Activated naive CD4-positive, alpha-beta T cell treated with anti-CD3 and anti-CD28 coated beads, Interleukin-2, amount 50 U/mL, for 72 hours (primary cell): ENCODE measurements at places on chromosomes 12 and 14. TPM values are rescaled to one million over a fixed set of nuclear protein-coding genes. Genes with fewer than 3 reads are reported as not detected.

DNA sequence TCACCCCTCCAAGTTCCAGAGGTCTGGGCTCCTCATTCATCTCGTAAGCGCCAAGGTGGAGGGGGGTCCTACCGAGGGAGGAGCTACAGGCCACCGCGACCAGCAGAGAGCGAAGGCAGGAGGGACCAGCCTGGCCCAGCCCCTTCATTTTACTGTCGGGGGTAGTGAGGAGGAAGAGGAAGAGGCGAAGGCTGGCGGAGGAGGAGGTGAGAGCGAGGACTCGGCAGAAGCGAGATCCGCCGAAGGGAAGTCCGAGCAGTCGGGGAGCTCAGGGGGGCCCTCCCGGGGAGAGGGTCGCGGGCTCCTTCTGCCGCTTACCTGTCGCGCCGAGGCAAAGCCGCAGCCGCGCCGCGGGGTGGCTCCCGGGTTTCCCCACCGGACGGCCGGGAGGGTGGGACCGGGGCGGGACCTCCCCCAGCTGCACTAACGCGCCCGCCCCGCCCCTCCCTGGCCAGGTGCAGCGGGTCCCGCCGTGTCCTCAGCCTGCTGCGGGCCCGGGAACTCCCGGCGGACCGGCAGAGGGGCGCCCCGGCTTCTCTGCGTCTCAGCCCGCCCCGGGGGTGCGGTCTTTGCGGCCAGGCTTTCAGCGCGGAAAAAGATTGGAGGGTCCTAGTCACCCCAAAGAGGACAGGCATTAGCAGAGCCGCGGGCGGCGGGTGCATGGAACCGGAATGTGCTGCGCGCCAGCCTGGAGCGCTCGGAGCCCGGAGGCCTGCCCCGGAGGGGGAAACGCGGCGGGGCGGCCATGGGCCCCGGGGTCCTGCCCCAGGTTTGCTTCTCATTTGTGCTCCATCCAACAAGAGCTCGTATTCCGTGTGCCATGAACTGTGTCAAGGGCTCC, at the start of gene GALNT6:
GALNT6 (minus strand) TSS at position 124 of the 841 bp plus-strand sequence. CDS start 11,625 bp downstream, outside the sequence.
- DNase-seq, result peak; percentile 83

GRCh38 chr14:33643426-33644181, 307.3 kb downstream of the EGLN3 start:
- DNase-seq, result no peak

GRCh38 chr12:124419292-124420040, 124.6 kb downstream of the RFLNA start:
- no peak for DNase-seq

The KRT75 gene
- total RNA-seq, result not detected

DNA sequence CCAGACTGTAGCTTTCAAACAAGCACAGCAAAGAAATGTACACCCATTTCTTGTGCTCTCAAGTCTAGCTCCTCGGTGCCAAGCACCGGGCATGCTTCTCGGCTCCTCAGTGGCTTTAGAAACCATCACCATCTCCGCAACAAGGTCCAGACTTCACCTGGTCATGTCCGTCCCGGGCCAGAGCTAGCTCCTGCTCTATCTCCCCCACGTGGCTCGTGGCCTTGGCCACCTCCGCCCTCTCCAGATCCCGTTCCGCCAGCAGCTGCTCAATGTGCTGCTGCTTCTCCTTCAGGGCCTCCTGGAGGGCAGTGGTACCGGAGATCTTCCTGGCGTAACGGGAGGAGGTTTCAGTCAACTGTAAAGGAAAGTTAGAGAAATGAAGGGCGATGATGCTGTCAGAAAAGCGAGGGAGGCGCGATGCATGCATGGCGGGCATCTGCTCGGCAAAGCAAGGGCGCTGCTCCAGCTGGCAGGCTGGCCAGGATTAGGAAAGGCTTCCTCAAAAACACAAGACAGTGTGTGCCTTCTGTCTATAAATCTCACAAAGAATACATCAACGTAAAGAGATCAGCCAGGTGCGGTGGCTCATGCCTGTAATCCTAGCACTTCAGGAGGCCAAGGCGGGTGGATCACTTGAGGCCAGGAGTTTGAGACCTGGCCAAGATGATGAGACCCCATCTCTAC, 67.4 kb downstream of the CLIP1 start:
- no peak for DNase-seq

DNA sequence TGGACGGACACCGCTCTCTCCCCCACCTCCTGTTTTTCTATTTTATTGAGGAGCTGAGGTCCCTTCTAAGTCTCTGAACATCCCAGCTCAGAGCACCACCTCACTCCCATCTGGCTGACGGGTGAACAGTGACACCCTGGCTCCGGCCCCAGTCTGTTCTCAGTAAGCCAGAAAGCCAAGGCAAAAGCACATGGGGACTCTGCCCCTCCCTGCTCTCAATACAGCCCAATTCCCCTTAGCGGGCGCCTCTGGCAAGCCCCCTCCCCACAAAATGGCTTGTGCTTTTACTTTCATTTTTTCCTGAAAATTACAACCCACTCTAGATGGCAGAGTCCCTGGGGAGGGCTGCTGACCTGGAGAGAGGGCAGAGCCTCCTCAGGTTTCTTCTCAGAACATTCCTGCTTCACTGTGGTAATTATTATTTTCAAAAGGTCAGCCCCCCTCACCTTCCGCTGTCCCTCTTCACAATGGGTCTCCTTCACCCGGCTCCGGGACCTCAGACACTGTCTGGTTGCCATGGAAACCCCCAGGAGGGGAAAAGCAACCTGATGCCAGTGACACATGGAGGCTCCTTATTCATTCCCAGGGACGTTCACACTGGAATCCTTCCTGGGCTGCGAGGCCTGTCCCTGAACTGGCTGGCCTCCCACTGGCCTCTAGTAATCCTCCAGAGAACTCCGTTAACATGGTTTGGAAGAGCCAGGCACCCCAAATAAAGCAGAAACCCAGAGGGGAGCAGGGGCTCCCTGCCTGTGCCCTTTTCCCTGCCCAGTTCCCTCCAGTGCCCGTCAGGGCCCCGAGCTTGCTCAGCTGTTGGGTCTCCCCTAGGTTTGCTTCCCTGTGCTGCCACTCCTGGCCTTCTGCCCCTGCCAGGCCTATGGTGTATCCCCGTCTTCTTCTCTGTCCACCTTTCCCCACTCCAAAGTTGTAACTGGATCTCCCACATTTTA, 15.9 kb downstream of the COL2A1 start:
- DNase-seq, result no peak
